Hair follicle dermal papilla cell (primary cell): ENCODE measurements at places on chromosomes 1 and 21. TPM values are rescaled to one million over a fixed set of nuclear protein-coding genes. Genes with fewer than 3 reads are reported as not detected.

F13B gene
- total RNA-seq = not detected in 2 replicates

TTLL7 gene
- 15.2 and 17.0 TPM in 2 replicates for total RNA-seq

DEPDC1 gene
- total RNA-seq = 1.5 and 1.6 TPM in 2 replicates

IGSF3 gene
- 7.7 and 8.0 TPM in 2 replicates for total RNA-seq

IL10 gene
- not detected in 2 replicates for total RNA-seq

APCS gene
- total RNA-seq = not detected in 2 replicates

RYR2 gene
- total RNA-seq = not detected in 2 replicates

LAMB3 gene
- 4.5 and 13.0 TPM in 2 replicates for total RNA-seq

TPTE gene
- total RNA-seq = not detected in 2 replicates

UAP1 gene
- 94.3 and 97.9 TPM in 2 replicates for total RNA-seq

FMO5 gene
- total RNA-seq = 1.2 and 2.9 TPM in 2 replicates

TTF2 gene
- total RNA-seq = 8.4 and 8.9 TPM in 2 replicates

OR10X1 gene
- not detected in 2 replicates for total RNA-seq
